Urinary bladder (tissue), 4 donors: ENCODE measurements at places on chromosomes 1 and 21. TPM values are rescaled to one million over a fixed set of nuclear protein-coding genes. Genes with fewer than 3 reads are reported as not detected.

Gene GJA5
- total RNA-seq: 16.3 TPM

Gene PADI1
- total RNA-seq: 0.16 TPM

Gene IFNGR2
- total RNA-seq: 71.9 TPM

GRCh38 chr1:55048453-55049270 lies 9.3 kb downstream of the PCSK9 start:
- DNase-seq: no peak

- no peak for DNase-seq
These were observed 206.9 kb upstream of the FGGY start for GRCh38 chr1:59089922-59090457.

Gene SLAMF7
- total RNA-seq: 1.6 TPM

GRCh38 chr21:35528116-35529042 lies 479.3 kb upstream of the RUNX1 start:
- DNase-seq: no peak

Gene VAMP4
- total RNA-seq: 20.9 TPM

Gene OR2L5
- total RNA-seq: not detected

Gene DIRAS3
- total RNA-seq: 3.0 TPM

DNA sequence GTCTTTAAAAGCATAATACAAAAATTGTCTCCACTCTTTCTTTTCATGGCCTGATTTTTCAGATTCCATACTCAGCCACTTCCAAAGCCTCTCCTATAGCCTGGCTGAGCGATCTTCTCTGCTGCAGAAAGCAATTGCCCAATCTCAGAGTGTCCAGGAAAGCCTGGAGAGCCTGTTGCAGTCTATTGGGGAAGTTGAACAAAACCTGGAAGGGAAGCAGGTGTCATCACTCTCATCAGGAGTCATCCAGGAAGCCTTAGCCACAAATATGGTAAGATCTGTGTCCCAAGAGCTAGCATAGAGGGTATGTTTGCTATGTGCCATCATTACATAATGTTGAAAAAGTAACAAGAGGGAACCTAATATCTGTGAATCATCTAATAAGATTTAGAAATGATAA lies 130.7 kb upstream of the BMP8A start:
- no peak for DNase-seq

DNA sequence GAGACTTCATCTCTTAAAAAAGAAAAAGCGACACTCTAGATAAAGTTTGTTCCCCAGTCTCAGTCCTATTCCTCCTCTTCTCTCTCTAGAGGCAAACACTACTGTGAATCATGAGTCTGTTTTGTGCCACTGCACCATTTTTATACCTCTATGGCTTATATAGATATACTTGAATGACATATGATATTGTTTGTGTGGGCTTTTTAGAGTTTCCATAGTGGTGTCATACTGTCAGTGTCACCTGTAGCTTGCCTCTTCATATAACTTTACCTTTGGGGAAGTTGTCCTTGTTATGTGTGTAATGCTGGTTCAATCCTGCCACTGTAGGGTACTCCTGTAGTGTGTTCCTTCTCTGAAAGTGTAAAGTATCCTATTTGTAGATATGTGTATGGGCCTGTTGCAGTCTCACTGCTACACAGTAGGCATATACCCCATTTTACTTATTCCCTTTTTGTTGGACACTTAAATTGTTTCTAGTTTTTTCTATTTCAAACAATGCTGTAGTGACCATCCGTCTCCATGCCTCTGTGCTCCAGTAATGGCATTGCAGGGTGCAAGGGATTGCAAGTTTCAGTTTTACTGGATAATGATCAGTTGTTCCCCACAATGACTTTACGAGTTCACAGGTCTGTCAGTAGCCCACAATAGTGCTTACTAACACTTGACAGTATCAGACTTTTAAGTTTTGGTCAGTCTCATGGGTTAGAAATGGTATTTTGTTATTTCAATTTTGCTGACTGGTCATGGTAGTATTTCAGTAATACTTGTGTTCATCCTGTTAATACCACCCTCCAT lies 2.7 kb downstream of the PRMT2 start:
- no peak for DNase-seq
